Neural progenitor cell (in vitro differentiated cells): ENCODE measurements at places on chromosomes 4 and X. TPM values are rescaled to one million over a fixed set of nuclear protein-coding genes. Genes with fewer than 3 reads are reported as not detected.

The RBM46 gene
- total RNA-seq, result 0.07 and 0.09 TPM in 2 replicates

The SPATA4 gene
- 0.09 TPM in 1 of 2 replicates, not detected in the other for total RNA-seq

The CCNG2 gene
- total RNA-seq, result 214 and 366 TPM in 2 replicates

The NHSL2 gene
- 3.9 and 4.0 TPM in 2 replicates for total RNA-seq

The ADGRG2 gene
- 0.43 and 0.80 TPM in 2 replicates for total RNA-seq

The EVC2 gene
- 6.1 and 8.0 TPM in 2 replicates for total RNA-seq

The TMPRSS11B gene
- total RNA-seq, result not detected in 2 replicates

The FRG1 gene
- 42.5 and 127 TPM in 2 replicates for total RNA-seq

The LINC00632 gene
- total RNA-seq, result 12.0 and 13.7 TPM in 2 replicates

The NWD2 gene
- total RNA-seq, result not detected in 2 replicates

The CCKAR gene
- not detected in 2 replicates for total RNA-seq

The PGAM4 gene
- total RNA-seq, result not detected in 2 replicates

The VCX2 gene
- not detected in 2 replicates for total RNA-seq

The SMIM10L2A gene
- 1.9 and 5.9 TPM in 2 replicates for total RNA-seq

The LPAR4 gene
- total RNA-seq, result 49.1 and 63.6 TPM in 2 replicates

The GPR50 gene
- 0.47 and 2.2 TPM in 2 replicates for total RNA-seq

The HTN1 gene
- not detected in 2 replicates for total RNA-seq

The HTN3 gene
- total RNA-seq, result not detected in 2 replicates

The GLRB gene
- total RNA-seq, result 2.7 and 6.1 TPM in 2 replicates

The MTMR1 gene
- total RNA-seq, result 17.4 and 18.0 TPM in 2 replicates

The NPY1R gene
- total RNA-seq, result 4.6 and 7.9 TPM in 2 replicates

The COL4A5 gene
- total RNA-seq, result 104 and 115 TPM in 2 replicates

The PLK4 gene
- 41.1 and 83.9 TPM in 2 replicates for total RNA-seq

The CCNA2 gene
- 197 and 254 TPM in 2 replicates for total RNA-seq

The GAGE2A gene
- total RNA-seq, result not detected in 2 replicates
